Stimulated activated CD4-positive, alpha-beta T cell treated with anti-CD3 and anti-CD28 coated beads, Interleukin-1b, Interleukin-23, amount 100 ng/mL, for 1 hour (primary cell): ENCODE measurements at places on chromosomes 3 and 15.

GRCh38 chr3:168060317-168060716, 35.4 kb downstream of the GOLIM4 start:
- no peak for DNase-seq

DNA sequence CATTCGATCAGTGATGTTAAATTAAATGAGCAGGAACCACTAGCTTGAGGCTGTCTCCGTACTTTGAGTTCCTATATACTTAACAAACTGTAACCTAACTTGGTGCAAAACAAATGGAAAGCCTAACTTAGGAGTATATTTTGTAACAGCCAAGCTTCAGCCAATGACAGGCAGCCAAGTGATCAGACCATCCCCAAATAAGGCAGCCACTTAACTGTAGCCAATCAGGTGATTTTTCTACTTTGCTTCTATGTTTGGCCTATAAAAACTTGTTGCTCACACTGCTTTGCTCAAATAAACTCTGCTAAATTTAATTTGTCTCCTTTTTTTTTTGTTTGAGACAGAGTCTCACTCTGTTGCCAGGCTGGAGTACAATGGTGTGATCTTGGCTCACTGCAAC, 19.3 kb upstream of the ZNF770 start:
- no peak for DNase-seq

- no peak for DNase-seq
These were observed 25.7 kb downstream of the TKT start for GRCh38 chr3:53230041-53230621.

DNA sequence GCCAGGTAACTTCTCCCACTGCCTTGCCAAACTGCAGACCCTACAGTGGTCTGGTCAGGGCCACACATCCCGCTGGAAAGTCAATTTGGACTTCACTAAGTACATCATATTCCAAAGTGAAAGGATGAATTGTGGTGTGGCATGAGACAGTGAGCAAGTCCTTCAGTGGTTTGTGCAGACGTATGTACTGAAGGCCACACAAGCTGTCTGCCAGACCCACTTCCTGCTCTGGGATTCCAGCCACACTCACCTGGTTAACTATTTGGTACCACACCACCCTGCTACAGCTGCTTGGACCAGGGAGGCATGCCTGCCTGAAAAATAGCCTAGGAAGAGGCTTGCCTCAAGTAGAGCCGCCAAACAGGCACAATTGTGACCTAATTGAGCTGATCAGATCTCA, 94.1 kb upstream of the STRIT1 start:
- DNase-seq, result no peak

DNA sequence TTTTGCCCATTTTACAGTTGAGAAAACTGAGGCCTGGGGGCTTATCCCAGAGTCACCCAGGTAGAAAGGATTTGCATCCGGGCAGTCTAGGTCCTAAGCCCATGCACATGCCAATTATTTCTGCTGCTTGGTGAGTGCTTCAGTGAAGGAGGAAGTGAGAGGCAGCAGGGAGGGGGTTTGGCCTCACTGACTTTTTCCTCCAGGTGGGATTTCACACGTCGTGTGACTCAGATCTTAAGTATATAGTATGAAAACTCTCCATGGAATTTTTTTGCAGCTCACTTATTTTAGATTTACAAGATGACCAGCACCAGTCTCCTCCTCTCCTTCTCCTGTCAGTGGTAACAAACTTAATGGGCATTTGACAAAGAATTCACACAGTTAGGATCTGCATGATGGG, 4.6 kb downstream of the ITGA11 start:
- no peak for DNase-seq

DNA sequence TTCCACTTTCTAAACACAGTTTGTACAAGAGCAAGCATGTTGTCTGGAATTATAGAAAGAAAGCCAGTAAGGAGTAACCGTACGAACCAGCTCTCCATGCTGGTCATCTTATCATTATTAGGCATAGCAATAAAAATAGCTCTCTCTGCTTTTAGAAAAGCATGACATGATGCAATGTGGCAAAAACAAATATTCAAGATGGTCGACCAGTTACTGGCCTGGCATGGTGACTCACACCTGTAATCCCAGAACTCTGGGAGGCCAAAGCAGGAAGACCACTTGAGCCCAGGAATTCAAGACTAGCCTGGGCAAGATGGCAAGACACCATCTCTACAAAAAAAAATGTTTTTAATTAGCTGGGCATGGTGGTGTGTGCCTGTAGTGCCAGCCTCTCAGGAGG, 2.6 kb upstream of the MAP4 start:
- DNase-seq, result no peak

GRCh38 chr15:62940093-62940754, 102.3 kb upstream of the TPM1 start:
- no peak for DNase-seq

DNA sequence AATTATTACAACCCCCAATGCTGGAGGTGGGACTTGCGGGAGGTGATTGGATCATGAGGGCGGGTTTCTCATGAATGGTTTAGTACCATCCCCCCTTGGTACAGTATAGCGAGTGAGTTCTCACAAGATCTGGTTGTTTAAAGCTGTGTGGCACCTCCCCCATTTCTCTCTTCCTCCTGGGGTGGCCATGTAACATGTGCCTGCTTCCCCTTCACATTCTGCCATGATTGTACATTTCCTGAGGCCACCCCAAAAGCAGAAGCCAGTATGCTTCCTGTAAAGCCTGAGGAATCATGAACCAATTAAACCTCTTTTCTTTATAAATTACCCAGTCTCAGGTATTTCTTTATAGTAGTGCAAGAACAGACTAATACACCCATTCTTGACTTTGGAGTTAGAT, 20.3 kb upstream of the PROK2 start:
- no peak for DNase-seq
